ENCODE measurements at places on chromosomes 11 and 22.

DNA sequence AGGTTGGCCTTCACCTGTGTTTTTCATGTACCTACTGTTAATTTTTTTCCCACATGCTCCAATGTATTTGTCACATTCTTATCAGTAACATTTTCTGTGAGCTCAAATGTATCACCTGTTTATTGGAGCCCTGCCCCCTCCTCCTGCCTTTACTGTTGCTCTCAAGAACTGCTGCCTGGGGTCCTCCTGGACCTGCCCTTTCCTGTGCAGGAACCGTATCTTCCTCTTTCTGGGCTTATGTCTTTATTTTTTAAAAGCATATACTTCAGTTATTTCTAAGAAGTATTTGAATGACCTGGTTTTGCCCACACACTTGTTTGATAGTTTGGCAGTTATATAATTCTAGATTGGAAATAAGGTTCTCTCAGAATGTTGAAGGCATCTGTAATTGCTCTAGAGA is 5.9 kb downstream of the FAM118B start:
- DNase-seq: no peak

DNA sequence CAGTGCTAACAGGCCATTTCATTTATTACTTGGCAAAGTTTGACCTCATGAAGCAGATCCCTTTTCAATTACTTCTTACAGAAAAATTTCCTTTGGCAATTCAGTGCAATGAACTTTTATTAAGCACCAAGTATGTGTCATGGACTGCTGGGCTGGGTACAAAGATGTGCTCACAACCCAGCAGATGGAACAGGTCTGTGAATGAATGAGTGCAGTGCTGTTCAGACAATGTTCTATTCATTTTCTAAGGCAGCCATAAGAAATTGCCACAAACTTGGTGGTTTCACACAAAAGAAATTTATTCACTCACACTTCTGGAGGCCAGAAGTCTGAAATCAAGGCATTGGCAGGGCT is 428.5 kb downstream of the SOX6 start:
- DNase-seq: no peak

DNA sequence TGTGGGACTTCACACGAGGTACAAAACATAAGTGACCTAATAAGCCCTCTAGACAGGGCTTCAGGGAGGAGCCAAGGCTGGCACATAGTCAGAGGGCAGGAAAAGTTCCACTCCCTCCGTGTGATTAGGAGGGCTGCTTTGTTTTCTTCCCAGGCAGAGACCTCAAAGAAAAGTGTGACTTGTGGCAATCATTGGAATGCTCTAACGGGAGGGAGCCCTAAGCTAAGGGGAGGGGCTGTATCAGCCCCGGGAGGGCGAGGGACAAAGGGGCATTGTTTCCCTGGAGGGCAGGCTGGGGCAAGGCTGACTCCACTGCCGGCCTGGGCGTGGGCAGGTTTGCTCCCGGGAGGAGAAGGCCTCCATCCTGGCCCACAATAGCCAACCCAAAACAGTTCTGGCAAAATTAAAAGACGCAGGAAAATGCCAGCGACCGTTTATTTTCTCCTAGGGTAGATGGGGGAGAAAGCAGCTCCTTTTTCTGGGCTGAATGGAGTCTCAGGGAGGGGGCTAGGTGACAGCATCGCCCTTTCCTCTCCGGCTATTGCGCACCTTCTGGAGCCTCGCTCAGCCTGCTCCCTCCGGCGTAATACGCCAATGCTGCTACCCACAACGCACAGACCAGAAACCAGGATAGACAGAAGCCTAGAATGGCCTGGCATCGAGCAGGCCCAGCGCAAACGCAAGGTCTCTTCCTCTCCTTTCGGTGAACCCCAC is 60.2 kb downstream of the ENDOD1 start:
- DNase-seq: no peak

DNA sequence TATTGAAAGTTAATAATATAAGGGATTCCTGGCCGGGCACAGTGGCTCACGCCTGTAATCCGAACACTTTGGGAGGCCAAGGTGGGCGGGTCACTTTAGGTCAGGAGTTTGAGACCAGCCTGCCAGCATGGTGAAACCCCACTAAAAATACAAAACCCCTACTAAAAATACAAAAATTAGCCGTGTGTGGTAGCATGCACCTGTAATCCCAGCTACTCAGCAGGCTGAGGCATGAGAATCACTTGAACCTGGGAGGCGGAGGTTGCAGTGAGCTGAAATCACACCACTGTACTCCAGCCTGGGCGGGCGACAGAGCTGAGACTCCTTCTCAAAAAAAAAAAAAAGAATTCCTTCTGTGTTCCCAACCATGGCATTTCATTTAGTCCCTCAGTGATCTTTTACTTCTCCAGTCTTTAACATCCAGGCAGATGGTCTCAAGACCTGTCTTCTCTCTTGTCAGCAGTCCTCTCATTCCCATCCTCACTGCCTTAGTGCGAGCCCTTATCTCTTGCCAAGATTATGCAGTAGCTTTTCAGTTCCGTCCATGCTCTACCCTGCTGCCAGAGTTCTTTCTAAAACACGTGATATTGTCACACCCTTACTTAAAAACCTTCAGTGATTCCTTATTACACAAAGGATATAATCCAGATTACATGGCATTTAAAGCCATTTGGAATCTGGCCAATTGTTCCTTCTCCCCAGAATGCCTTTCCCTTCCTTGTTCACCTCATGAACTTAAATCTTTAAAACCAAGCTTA is 17.9 kb downstream of the RTN3 start:
- DNase-seq: no peak

GRCh38 chr22:47269516-47270088 is 507.2 kb downstream of the TBC1D22A start:
- DNase-seq: no peak

DNA sequence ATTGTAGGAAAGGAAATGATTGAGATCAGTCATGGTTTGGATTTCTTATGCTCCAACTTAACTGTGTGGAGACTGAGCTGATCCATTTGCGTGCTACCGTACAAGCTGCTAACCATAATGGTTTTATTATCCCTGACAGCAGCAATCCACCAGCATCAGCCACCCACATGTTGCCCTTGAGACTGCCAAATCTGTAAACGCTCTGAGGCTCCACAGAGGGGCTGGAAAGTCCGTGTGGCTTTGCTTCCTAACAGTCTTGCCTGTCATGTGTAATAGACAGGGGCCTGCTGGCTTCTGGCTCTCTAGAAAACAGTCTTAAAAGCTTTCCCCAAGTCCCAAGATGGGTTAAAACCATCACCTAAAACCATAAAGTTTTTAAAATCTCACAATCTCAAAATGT is 30.1 kb downstream of the ATG16L2 start:
- DNase-seq: no peak

DNA sequence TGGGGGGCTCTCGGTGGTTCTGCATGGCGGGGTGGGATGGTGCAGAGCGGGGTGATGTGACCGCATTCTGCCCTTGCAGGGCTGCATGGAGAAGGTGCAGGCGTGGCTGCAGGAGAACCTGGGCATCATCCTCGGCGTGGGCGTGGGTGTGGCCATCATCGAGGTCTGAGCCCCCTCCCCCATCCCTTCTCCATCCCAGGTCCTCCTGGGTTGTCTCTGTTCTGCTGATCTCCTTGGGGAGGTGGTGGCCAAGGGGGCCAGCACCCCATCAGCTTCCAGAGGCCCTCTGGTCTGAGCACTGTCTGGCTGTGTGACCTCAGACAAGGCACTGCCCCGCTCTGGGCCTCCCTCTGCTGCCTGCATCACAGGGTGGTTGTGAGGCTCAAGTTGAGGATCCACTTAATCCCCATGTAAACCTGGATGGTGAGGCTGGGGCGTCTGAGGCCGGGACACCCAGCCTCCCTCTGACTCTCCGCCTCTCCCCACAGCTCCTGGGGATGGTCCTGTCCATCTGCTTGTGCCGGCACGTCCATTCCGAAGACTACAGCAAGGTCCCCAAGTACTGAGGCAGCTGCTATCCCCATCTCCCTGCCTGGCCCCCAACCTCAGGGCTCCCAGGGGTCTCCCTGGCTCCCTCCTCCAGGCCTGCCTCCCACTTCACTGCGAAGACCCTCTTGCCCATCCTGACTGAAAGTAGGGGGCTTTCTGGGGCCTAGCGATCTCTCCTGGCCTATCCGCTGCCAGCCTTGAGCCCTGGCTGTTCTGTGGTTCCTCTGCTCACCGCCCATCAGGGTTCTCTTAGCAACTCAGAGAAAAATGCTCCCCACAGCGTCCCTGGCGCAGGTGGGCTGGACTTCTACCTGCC is 53.3 kb downstream of the CD82 start:
- DNase-seq: no peak

- no peak for DNase-seq
Observed at GRCh38 chr11:112581747-112582146, 321.1 kb upstream of the PLET1 start.

DNA sequence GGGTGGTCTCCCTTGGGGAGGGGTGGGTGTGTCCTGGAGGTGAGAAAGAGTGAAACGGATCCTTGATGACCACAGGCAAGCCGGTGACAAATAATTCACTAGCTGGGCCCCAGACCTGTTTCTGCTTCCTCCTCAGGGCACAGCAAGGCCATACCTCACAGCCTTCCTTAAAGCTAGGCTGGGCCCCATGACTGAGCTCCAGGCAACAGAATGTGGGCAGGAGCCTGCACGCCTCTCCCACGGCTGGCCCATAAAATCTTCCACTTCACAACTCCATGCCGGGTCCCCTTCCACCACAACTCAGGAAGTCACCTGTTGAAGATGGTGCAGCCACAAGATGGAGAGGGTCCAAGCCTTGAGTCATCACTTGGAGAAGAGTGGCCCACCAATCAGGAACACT is 23.9 kb downstream of the SLC22A12 start:
- no peak for DNase-seq

DNA sequence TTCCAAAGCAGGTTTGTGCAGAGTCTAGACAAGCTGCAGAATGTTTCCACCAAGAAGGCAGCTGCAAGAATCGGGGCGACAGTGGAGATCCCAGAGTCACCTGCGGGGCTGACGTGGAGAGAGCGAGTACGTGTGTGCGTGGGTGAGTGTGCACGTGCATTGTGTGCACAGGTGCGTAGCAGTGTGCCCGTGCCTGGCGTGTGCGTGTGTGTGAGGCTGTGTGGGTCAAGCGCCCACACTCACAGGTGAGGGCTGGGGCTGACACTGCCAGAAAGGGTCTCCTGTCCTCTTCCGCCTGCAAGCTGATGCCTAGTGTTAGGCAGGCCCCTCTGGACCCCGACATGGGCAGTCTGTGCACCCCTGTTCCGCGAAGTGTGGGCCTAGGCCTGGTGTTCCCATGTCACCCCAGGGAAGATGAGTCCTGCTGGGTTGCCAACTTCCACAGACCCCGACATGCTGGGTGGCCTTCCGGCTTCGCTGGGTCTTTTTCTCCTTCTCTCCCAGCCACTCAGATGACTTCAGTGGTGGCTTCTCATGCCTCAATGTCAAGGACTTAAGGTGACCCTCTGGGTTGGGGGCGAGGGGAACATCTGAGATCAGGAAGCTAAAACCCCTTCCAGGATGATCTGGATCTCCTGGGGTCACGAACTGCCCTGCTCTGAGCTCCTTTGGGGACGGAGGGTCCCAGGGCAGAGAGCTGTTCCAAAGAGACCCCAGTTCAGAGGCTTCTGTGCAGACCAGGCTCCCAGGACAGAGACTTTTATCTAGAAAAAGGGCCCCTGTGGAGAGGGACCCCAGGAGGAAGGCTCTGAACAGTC is 10.4 kb upstream of the SYT8 start:
- no peak for DNase-seq

GRCh38 chr22:31972180-31972579 is 27.8 kb downstream of the YWHAH start:
- no peak for DNase-seq

GRCh38 chr11:117313828-117314768 is 2.0 kb downstream of the BACE1 start:
- no peak for DNase-seq
